ENCODE measurements at places on chromosomes 6 and 20. TPM values are rescaled to one million over a fixed set of nuclear protein-coding genes. Genes with fewer than 3 reads are reported as not detected.

Gene OR2B2
- total RNA-seq: not detected

Gene GLP1R
- 0.06 TPM for total RNA-seq

Gene KIAA1586
- total RNA-seq: 8.2 TPM

Gene TRIM10
- total RNA-seq: 5.4 TPM

Gene TRIM40
- not detected for total RNA-seq

Data from mucosa of gallbladder (tissue), 1 donor.